ENCODE measurements at places on chromosomes 12 and 14.

DNA sequence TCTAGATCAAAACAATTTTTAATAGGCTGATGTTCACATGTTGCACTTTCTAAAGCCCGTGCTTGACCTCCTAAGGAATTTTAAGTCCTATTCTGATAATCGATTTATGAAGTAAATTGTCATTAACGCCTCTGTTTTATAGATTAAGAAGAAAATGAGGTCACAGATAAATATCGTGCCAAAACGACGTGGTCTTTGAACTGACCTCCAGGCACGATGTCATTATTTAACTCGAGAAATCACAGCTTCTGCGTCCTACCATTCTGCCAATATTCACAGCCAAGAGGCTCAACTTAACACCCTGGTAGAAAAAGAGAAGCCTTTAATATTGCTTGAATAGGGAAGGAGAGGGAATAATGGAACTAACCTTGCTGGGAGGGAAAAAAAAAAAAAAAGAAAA, 888 bp upstream of the EEA1 start:
- DNase-seq: no peak

DNA sequence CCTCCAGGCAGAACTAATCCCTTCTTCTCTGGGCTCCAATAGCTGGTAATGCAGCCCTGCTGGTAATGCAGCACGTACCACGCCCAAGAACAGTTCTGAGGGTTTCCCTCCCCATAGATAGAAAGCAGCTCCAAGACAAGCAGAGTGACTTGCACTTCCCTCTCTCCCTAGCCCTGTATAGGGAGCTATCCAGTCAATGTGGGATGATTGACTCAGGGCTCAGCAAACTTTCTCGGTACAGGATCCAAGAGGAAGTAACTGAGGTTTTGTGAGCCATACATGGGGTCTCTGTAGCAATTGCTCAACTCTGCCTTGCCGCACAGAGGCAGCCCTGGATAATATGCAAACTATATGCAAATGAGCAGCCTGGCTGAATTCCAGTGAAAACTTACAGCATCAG, 15.5 kb upstream of the FKBP4 start:
- no peak for DNase-seq

- DNase-seq: no peak
These were observed 211.2 kb downstream of the LRRK2 start for GRCh38 chr12:40435951-40436350.

- no peak for DNase-seq
These were observed 82.9 kb downstream of the PAPOLA start for GRCh38 chr14:96584907-96585671.

DNA sequence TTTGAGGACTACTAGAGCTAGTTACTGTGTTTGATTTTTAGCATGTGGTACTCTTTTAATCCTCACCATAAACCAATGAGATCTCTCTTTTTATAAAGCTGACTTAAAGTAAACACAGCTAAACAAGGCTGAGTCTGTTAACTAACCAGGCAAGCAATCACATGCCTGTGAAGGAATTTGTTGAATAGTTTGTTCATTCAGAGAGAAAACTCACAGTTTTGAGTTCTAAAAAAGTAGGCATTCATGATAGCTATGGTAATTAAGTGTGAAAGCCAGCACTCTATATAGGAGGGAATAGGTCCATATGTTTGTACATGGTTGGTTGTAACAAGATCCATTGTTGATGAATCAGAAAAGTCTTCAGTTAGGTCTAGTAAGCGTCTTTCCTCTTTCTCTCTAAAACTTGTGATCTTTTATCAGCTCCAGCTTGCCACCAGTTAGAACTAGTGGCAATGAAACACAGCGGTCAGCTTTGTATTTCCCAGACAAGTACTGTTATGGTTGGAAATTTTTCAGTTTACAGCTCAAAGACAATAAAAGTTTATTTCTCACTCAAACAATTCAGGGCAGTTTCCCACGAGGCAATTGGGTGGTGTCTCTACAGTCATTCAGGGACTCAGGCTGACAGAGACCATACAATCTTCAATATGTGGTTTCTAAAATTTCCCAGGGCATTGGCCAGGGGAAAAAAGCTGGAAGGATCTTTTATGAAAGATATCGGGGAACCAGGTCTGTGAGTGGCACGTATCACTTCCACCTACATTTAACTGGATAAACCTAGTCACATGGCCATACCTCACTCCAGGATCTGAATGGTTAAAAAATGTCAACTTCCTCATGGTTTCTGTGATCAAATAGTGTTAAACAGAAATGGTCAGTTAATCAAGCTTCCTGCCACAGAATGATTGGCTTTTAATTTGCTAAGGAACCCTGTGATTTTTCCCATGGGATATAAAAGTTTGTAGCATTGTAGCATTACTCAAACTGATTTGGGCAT, 203.1 kb downstream of the KIF21A start:
- no peak for DNase-seq

- peak; percentile 3 for DNase-seq
These were observed 36.7 kb upstream of the PZP start for GRCh38 chr12:9244894-9245293.

DNA sequence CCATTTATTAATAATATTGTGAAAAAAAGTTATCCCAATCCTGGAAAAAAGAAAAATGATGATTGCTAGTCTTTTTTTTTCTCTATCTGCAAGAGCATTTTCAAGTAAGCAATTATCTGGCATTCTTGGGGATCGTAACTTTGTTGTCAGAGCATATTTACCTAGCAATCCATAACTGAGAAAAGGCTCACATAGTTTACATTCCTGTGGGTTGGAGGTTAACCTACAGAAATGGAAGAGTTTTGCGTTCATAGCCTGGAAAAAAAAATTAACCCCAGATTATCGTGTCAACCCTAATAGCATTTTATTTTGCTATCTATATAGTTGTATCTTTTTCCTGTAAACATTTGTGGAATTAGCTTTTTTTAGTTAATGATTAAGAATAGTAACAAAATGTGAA, 292.3 kb downstream of the DAD1 start:
- DNase-seq: peak; percentile 90

DNA sequence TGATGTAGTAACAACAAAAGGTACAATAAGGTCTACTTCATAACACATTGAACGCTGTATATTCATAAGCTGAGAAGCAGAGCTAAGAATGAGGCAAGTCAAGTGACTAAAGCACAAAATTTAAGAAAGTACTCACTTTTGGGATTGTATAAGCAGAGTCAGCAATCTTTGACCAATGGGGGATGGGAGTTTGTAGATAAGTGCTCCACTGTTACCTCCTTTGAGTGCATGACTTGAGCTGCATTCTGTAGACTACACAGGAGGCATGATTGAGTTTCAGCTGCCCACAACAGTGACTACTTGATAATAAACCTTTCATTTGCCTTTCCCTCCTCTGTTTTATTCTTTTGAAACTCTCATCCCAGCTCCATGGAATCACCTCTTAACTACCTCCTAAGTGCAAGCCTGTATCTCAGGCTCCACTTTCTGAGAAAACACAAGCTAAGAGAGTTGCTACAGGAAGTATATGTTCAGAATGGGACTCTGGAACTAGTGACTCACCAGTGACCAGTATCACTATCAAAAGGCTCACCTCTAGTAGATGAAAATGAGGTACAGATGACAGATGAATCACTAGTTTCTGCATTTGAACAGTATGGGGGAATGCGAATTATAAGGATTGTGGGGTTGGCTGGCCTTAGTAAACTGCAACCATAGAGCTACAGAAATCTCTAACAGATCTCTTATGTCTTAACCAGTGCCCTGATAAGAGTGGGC, 49.2 kb downstream of the SLC35F4 start:
- no peak for DNase-seq

DNA sequence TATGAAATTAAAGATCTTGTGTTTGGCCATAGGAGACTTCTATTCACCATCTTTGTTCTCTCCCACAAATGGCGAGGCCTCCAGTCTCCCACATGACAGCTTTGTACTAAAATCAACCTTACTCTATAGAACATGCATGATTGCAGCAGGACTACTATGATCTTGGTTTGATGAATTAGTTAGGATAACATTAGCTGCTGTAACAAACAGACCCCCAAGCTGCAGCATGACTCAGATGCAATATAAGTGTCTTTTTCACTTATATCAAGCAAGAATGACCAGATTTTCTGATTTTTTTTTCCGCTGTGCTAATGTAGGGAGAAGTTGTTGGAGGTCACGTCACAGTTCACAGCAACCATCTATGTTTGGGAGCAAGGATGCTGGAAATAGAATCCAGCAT, 10.8 kb upstream of the OAS3 start:
- DNase-seq: no peak

DNA sequence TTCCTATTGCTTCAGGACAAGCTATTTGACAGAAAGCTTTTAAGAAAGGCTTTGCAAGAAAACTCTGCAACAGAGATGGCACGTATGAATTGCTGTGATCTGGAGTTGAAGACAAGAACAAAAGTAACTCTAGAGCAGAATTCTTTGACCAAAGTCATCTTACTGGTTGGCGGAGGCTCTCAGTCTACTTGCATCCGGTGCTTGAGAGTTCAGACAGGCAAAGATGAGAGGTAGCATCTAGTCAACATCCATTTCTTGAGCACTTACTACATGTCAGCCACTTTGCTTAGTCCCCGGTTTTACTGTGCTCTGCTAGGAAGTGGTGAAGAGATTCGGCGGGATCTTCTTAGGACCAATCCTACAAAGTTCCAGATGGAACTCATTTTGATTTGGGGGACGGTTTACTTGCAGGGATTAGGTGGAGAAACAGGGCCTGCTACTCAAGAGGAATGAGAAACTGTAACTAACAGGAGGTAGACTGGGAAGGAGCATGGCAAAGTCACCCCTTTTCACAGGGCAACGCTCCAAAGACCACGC, 404 bp upstream of the CCDC91 start:
- DNase-seq: no peak

DNA sequence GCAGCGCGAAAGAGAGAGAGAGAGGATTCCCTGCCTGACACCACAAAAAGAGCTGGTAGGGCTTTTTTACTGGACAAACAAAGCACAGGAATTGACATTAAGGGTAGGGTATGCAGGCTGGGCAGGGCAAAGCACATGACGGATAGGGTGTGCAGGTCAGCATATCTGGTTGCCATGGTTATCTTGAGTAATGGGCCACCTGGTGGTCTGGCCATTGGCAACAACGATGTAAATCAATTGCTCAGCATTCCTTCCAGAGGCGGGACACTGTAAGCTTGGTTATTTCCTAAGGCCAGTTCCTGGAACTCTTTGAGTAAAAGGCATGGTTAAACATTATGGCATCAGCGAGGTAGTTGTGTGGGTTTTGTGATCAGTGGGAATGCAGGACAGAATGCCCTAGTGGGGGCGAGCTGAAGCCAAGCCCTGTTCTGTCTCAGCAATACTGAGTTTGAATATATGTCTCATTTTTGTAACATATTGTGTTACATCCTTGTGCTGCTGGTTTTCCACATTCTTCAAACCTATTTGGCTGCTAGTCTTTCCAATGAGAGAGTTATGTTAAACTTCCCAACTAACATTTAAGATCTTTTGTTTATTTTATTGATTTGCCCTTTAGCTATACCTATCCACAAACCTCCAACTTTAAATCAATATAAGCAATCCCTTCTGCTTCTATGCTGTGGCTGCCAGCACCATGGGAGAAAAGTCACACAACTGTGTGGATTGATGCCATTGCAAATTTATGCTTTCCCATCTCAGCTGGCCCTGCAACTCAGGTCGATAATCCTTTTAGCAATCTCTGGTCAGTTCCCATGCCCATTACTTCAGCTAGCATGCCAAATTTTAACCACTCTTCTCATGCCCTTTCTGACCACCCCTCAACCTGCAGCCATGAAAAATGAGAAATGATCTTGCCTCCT, 396.7 kb upstream of the PDE3A start:
- DNase-seq: peak; percentile 20

DNA sequence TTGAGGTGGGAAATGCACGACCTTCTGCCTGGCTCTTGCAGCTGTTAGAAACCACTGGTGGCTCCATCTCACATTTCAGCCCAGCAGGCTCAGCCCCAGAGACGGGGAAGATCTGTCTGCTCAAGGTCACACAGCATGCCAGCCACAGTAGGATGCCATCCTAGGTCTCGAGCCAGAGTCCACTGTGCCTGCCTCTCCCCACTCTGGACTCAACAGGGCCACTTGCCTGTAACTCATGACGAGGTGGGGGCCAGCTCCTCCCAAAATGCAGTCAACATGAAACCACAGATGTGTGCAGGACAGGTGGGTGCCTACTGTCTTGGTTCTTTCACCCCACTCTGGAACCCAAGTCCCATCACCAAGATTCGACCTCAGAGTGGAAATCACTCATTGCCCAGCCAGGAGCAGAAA, 23.2 kb downstream of the BCL11B start:
- no peak for DNase-seq

DNA sequence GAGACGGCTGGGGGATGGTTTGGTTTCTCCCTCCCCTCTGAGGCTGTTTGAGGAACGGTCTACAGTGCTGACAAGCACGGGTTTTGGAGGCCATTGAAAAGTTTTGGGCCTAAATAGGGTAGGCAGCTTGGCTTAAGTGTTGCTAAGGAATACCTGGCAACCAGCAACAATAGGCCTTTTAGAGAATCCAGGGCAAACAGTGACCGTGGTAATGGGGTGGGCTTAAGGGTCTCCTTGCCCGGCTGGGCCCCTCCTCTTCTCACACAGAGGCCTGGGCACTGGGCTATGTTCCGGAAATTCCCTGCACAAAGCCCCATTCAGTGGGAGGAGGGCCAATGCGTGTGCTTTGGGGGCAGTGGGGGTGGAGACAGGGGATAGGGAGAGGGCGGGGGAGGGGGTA, 55.4 kb downstream of the ASCL1 start:
- no peak for DNase-seq

DNA sequence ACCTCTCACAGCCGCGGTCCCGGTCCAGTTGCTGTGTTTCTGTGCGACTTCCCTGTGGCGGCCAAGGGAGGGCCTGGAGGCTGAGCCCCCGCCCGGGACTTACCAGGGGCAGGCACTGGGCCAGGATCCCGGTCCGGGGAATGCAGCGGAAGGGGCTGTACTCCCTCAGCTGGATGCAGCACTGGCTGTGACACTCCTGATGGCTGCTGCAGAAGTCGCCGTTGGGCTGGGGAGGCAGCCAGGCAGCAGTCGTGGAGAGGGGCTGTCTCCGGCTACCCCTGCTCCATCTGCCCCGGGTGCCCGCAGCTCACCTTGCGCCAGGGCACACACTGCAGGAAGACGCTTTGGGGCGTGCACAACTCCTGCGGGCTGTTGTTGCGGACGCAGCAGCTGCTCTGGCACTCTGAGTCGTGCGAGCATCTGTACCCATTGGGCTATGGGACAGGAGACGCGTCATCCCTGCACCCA, 6.2 kb downstream of the LRCOL1 start:
- DNase-seq: no peak

DNA sequence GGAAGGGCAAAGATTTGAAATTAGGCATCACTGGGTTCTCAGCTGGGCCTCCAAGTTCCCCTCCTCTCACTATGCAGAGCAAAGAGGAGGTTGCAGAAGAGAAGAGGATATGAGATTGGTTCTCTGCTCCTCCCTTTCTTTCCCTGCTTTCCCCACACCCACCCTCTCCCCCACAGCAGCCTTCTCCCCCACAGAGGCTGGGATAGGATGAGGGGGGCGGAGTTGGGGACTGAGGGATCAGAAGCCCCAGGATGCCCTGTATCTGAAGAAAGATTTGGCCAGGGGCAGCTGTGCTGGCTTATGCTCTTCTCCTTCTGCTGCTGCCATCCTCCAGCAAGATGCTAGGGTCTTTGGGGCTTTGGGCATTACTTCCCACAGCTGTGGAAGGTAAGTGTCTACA, at the start of gene AMHR2:
Gene AMHR2 (plus strand): TSS at position 259 of the 400 bp plus-strand sequence. CDS start 80 bp downstream, at position 339.
- no peak for DNase-seq
